ENCODE measurements at places on chromosomes 1 and 21.

DNA sequence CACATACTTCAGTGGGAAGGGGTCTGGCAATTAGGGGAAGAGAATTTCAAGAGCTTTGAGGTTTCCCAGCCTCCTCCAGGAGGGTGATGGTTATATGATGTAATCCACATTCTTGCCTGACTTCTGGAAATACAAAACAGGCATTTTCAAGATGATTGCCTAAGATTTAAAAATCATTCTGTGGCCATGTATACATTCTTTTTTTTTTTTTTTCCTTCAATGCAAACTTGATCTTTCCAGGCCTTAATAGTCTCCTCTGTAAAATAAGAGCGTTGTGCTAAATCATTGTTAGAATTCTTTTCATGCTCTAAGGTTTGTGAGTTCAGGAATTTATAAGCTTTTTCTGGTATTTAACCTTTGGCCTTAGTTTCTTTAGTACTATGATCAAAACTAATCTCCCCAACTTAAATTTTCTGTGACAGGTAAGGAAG is 192.3 kb upstream of the HMCN1 start:
- no peak for DNase-seq

GRCh38 chr1:6178751-6179563 is 1.2 kb downstream of the CHD5 start:
- no peak for DNase-seq

DNA sequence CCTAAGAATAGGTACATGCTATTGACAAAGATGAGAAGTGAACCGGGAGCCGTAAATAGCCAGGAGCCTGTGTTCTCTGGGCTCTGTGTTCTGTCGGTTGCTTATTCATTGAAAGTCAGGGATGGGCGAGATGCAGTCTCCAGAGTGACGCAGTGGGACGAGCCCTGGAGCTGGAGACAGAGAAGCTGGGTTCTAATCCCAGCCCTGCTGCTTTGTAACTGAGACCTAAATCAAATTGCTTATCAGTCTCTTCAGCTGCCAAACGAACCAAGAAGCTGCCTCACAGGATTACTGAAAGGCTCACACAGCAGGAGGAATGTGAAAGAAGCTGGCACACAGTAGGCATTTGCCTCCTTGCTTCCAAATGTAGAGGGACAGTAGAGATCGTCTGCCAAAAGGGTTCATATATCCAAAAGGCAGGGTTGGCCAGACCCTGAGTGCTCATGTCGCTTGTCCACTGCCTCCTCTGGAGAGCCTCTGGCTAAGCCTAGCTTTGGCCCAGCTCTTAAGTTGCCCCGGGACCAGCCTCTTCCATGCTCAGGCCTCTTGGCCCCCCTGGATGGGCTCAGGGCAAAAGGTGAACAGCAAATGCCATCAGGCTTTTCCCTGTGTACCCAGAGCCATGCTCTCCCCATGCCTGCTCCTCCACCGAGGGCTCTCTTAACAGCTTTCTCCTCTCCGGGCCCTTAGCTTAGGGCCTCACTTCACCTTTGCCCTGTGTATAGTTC is 134.2 kb upstream of the IPO9 start:
- DNase-seq = no peak

DNA sequence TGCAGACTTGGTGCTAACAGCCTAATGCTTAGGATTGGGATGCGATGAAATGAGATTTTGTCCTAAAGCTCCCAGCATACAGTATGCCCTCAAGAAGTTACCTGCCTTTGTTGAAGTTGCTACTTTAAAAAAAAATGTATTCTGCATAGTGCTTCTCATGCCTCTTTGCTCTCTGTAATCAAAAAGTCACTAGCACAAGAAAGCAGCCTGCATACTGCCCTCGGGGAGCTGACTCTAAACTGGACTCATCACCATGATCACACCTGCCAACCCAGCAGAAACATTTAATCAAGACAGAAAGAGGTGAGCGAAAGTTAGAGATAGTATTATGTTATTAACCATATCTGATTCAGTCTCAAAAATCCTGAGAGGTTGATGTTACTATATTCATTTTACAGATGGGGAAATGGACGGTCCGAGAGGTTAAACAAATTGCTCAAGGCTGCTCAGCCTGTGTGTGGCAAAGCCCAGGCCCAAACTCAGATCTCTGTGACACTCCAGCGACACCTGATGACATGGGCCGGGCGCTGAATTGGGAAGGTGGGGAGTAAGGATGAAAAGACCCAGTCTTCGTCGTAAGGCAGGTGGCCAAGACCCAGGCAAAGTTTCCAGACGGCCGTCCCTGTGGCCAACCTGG is 1.1 kb downstream of the BATF3 start:
- no peak for DNase-seq

DNA sequence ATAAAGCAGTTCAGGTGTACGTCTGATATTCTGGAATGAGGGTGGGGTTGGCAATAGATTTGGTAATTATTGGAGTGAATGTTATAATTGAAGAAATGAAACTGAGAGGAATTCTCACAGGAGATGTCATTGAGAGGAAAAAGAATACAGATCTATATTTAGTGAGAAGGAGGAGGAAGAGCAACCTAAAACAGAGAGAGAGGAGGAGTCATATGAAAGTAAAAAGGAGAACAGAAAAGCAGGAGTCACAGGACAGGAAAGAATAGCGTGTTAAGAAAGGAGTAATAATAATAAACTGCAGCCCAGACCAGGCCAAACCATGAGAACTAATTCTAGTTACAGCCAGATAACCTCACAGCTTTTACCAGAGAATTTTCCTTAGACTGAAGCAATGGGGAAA is 62.7 kb upstream of the MROH9 start:
- no peak for DNase-seq

DNA sequence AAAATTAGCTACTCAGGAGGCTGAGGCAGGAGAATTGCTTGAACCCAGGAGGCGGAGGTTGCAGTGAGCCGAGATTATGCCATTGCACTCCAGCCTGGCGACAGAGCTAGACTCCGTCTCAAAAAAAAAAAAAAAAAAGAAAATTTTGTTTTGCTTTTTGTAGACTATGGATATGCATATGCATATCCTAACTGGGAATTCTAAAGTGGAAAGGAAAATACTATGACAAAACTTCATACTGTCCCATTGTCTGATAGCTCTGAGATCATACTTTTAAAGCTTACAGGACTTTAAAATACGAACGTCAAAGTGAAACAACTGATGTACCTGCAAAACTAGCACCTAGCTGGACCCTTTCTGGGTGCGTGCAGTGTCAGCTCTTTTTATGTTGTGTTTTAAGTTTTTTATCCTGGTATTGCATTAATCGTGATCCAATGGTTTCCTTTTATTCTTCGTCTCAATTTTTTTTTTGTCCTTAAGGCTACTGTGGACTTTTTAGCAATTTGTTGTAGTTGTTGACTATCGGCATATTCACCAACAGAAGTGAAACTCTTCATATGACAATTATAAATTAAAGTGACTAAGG is 19.2 kb downstream of the SPRTN start:
- no peak for DNase-seq

GRCh38 chr1:226425431-226426031 is 17.6 kb upstream of the PARP1 start:
- no peak for DNase-seq

GRCh38 chr21:44405091-44405947 is 50.0 kb upstream of the LRRC3 start:
- no peak for DNase-seq

- DNase-seq = peak; percentile 6
These were observed 59.9 kb downstream of the CYYR1 start for GRCh38 chr21:26513212-26513611.

DNA sequence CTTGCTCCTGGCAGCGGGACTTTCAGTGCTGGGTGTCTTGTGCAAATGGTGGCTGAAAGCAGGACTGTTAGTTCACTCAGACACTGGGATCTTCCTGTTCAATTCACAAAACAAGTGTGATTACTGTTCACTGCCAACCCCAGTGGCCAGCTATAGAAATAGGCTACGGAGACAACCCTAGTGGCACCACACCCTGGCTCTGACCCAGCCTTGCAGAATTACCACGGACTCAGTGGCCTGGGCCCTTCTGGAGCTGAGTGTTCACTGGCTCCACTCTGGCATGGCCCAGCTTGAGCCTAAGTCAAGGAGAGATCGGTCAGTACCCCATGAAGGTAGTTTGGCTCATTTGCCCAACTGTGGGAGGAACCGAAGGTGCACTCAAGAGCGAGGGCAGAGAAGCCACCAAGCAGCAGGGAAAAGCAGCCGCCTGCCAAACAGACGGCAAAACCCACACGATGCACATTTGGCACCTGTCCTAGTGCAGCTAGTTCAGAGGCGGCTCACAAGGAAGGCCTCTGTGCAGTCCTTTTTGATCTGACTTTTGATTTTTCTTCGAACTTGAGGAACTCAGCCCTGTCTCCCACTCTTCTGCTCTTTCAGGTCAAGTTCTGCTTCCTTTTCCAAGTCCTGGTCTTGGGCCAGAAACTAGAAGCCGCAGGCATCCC is 5.9 kb downstream of the KIAA2013 start:
- DNase-seq = no peak

- no peak for DNase-seq
These were observed 1494.3 kb downstream of the AMY1C start for GRCh38 chr1:105243969-105244368.

DNA sequence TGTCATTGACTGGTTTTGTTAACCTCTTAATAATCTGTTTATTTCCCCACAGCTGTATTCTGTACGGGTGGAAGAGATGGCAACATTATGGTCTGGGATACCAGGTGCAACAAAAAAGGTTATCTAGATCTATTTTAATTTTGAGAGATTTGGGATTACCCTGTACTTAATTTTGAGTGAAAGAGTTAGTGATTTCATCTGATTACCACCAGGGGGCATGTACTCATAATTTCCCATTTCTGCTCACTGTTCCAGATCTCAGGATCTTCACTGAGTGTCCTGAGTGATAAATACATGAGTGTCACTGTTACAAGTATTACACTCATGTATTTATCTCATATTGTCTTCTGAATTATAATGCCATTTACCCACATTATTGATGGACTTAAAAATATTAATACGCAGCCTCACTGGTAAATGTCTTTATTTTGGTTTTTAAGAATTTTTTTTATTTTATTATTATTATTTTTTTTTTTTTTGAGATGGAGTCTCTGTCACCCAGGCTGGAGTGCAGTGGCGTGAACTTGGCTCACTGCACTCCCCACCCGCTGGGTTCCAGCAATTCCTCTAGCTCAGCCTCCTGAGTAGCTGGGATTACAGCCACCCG is 27.4 kb downstream of the DTL start:
- DNase-seq = peak; percentile 27

DNA sequence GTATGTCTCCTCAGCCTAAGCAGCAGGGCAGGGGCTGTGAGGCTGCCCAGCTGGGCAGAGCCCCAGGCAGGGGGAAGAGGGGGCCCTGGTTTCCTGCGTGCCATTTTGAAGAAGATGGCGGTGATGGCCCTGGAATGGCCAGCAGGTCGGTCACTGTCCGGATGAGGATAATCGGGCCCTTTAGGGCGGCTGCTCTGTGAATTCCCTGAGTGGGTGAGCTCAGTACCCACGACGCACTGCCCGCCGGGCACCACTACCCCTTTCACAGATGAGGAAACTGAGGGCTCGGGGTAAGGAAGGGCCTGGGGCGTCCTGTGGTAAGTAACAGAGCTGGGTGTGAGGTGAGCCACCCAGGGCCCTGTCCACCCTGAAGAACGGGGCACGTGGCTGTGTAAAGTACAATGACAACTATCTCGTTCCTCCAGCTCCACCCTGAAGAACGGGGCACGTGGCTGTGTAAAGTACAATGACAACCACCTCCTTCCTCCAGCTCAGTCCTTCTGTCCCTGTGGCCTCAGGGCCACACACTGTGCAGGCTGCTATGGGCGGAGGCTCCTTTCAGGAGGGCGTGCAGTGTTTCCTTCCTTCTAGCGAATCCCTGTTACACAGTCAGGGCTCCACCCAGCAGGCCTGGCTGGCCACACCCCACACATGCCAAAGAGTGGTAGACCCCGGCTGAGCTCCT is 23.2 kb downstream of the ITGB2 start:
- DNase-seq = no peak

DNA sequence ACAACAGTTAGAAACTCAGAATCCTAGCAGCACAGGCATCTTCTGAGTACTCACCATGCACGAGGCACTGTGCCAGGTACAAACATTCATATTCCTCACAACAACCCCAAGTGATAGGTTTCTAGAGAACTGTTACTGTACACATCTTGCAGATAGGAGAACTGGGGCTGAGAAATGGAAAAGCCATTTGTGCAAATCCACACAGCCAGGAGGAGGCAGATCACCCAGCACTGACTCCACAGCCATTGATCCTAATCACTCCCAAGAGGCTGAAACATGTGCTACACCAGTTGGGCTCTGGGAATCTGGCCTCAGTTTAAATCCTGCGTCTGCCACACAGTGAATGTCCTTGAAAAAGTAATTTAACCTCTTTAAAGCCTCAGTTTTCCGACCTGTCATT is 151.0 kb downstream of the ST6GALNAC5 start:
- no peak for DNase-seq

GRCh38 chr1:94408104-94408830 is 9.9 kb upstream of the ABCD3 start:
- DNase-seq = no peak

GRCh38 chr1:116231752-116232151 is 120.6 kb downstream of the MAB21L3 start:
- no peak for DNase-seq

GRCh38 chr1:47767741-47768100 is 229.5 kb downstream of the TRABD2B start:
- no peak for DNase-seq

GRCh38 chr1:12143631-12144155 is 23.1 kb upstream of the TNFRSF1B start:
- DNase-seq = peak; percentile 93

GRCh38 chr1:102640872-102641271 is 467.4 kb downstream of the COL11A1 start:
- no peak for DNase-seq

DNA sequence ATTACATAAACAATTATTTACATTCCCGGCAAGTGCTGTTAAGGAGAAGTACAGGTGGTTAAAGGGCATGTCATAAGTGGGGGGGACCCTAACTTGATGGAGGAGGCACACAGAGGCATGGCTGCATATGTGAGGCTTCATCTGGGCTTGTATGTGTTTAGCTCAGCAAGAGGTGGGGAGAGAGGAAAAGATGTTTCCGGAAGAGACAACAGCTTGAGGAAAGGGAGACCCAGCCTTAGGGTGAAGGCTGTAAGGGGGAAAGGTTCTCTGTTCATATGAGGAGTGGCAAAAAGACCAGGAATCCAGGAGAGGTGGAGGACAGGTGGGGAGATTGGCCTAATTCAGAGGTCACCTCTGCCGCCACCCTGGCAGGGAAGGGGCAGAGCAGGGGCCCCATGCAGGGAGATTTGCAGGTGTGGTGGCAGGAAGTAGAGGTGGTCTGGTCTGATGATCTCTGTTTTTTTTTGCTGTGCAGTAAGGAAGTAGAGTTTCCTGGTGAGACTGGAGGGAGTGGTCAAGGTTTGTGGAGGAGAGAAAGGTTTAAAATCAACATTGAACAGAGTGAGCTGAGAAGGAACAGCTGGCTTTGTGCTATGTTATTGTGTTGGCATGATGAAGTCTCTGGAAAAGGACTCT is 9.0 kb downstream of the TRAF5 start:
- DNase-seq = no peak

GRCh38 chr1:85330711-85331290 is 54.4 kb upstream of the BCL10 start:
- DNase-seq = no peak
